ENCODE measurements at places on chromosomes 7 and 10.

- DNase-seq, result no peak
Measured at GRCh38 chr7:141442781-141443180, 108.4 kb upstream of the AGK start.

GRCh38 chr7:158676171-158676840 is 28.3 kb downstream of the NCAPG2 start:
- DNase-seq, result no peak

- DNase-seq, result no peak
Measured at GRCh38 chr10:20714518-20714917, 182.6 kb downstream of the NEBL start.

DNA sequence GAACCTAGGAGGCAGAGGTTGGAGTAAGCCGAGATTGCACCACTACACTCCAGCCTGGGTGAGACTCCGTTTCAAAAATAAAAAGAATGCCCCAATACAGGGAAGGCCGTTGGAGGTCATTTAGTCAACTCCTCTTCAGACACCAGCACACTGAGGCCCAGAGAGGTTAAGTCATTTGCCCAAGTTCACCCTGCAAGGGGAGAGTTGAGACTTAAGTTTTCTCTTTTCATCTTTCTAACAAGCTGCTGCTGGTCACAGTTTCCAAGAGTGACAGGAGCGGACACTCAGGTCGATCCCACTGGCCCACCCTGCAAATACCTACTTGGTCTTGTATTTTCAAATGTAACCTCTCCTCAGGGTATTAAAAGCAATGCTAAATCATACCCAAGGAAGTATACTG is 30.4 kb upstream of the VCL start:
- no peak for DNase-seq

DNA sequence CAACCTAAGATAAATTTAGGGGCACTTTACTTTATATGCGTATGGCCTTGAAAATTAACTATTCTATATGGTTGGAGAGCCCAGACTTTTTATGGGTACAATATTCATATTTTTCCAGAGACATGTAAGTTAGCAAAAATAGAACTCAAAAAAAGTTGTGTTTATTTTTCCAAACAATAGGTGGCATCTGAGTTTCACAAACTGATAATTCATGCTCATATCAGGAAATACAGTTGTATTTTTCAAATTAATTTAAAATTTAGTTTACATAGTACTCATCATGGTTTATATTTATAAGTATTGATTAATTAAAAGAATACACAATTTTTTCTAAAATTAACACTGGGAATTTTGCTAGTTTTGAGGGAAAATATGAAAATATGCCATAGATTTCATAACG is 34.6 kb downstream of the ANKRD7 start:
- no peak for DNase-seq

GRCh38 chr10:12489806-12490205 is 140.5 kb downstream of the CAMK1D start:
- DNase-seq, result no peak

DNA sequence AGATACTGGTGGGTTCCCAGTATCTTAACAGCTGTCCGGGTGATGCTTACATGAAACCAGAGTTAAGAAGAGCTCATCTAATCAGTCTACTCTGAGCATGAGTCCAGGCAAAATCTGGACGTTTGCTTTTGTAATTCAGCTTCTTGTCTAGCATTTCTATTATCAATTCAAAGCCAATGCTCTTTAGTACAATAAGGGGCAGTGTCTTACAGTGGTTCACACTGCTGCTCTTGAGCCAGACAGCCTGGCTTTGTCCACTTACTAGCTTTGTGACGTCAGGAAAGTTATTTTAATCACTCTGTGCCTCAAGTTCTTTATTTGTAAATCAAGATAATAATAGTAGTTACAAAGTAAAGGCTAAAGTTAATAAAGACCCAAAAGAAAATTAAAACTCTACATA is 227.3 kb upstream of the TCF7L2 start:
- DNase-seq, result no peak

- DNase-seq, result peak; percentile 51
Measured at GRCh38 chr10:6586501-6586900, 6.4 kb upstream of the PRKCQ start.

- peak; percentile 7 for DNase-seq
Measured at GRCh38 chr10:33509231-33509831, 174.9 kb upstream of the NRP1 start.

- no peak for DNase-seq
Measured at GRCh38 chr10:15841696-15842095, 18.6 kb downstream of the MINDY3 start.

DNA sequence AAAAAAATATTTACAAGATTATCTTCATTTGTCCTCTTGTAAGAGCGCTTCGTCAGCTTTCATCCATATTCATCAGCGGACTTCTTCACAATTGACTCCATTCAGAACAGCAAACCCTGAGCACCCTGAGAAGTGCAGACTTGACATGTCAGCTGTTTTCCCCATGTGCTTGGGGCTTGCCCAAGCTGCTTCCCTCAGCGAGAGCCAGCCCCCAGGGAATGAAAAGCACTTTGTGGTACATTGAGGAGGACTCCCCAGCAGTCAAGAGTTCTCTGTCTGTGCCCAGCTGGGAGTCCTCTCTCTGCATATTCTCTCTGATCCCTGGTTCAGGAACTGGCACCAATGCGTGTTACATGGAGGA is 22.7 kb downstream of the HKDC1 start:
- no peak for DNase-seq

GRCh38 chr10:132862485-132863420 is 76.8 kb upstream of the NKX6-2 start:
- no peak for DNase-seq

Measured in CD4-positive, alpha-beta T cell treated with Interleukin-15 for 4 hours (primary cell).